Stimulated activated CD4-positive, alpha-beta T cell treated with anti-CD3 and anti-CD28 coated beads, Interleukin-1b, Interleukin-23, amount 100 ng/mL, for 24 hours (primary cell): ENCODE measurements at places on chromosomes 13 and 19.
A peak's percentile ranks its signal among the peaks of the same experiment; 100 is the strongest.

- DNase-seq = no peak
Observed at GRCh38 chr19:609004-609346, 19.3 kb downstream of the HCN2 start.

- DNase-seq = peak; percentile 33
Observed at GRCh38 chr19:37855098-37855497, 51.3 kb downstream of the WDR87 start.

- no peak for DNase-seq
Observed at GRCh38 chr13:51846756-51847155, 1.8 kb upstream of the TMEM272 start.

- DNase-seq = no peak
Observed at GRCh38 chr13:102970542-102970941, 95.7 kb downstream of the SLC10A2 start.

- DNase-seq = no peak
Observed at GRCh38 chr19:49749055-49749716, 13.9 kb downstream of the TSKS start.

DNA sequence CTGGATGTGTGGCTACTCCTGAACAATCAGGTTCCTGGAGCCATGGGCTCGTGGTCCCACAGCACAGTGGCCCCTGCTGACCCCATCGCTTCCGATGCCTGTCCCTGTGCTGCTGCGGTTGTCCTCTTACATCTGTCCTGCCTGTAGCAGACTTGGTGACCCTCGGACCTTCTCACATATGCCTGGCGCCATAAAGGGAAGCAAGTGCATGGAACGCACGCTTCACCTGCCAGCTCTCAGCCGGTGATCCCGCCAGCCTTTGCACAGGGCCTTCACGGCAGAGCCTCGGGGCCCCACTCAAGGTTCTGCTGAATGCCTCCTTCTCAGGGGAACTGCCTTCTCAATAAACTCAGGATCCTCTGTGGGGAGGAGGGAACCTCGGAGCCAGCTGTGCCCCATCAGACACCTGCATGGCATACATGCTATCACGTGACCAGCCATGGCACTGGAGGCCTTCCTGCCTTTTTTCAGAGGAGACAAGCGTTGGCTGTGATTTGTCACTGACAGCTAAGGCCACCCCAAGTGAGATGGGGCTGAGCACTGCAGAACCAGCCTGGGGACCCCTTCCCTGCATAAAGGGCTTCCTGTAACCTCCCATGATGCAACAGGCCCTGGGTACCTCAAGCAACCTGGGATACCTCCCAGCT is 24.3 kb downstream of the PEPD start:
- DNase-seq = no peak

GRCh38 chr19:37928527-37929286 is 21.7 kb downstream of the SIPA1L3 start:
- DNase-seq = no peak

DNA sequence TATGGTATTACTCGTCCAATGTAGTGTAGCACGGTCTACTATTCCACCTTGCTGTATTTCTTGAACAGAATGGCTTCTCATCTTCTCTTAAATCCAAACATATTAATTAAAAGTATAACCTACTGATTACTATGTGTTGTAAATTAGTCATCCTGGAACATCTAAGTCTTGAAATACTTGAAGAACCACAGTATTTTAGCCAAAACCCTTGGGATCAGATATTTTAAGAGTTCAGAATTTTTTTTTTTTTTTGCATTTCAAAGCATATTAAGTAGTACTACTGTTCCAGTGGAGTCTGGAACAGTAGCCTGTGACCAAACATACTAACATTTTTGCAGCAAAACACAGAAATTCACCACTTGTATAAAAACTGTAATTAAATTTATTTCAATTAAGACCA is 30.1 kb downstream of the ZC3H13 start:
- no peak for DNase-seq

GRCh38 chr13:27182844-27183497 is 11.4 kb upstream of the USP12 start:
- no peak for DNase-seq

DNA sequence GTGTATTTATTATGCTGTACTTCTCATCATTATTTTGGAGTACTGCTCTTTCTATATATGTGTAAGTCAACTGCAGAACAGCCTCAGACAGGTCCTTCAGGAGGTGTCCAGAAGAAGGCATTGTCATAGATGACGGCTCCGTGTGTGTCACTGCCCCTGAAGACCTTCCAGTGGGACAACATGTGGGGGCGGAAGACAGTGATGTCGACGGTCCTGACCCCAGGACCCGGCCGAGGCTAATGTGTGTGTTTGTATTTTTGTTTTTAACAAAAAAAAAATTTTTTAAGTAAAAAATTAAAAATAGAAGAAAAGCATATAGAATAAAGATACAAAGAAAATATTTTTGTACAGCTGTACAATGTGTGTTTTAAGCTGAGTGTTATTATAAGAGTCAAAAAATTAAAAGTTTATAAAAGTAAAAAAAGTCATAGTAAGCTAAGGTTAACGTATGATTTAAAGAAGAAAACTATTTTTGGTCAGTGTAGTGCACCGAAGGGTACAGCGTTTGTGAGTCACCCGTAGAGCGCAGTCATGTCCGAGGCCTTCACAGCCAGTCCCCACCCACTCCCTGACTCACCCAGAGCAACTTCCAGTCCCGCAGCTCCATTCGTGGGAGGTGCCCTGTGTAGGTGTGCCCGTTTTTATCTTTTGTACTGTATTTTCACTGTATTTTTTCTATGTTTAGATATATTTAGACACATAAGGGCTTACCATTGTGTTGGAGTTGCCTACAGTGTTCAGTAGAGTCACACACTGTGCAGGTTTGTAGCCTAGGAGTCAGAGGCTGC is 42.2 kb upstream of the SPACA7 start:
- no peak for DNase-seq

- DNase-seq = no peak
Observed at GRCh38 chr19:24140099-24140498, 53.1 kb downstream of the ZNF254 start.

DNA sequence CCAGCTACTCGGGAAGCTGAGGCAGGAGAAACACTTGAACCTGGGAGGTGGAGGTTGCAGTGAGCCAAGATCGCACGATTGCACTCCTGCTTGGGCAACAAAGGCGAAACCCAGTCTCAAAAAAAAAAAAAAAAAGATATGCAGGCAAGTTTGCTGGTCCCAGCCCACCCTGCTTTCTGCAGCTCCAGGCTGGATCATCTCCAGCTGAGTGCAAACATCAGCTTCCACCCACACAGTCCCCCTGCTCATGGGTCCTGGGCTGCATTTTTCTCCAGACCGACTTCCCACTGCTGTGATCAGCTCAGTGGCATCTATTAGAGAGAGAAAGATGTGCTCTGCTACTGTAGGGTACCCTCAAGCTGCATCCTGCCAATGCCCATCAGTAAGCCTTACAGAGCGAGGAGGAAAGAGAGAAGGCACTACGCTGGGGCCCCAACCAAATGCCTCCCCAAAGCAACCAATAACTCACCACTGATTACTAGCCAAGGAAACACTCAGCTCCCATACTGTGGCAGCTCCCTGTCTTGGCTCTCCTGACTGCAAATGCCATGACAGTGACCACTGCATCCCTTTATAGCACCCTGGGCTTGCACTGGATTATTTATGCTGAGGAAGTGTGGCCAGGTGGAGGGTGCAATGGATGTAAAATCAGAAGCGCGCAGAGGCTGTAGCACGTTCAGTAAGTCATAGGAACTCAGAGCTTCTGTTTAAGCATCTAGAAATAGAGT is 170.9 kb upstream of the ZNF507 start:
- DNase-seq = no peak

- no peak for DNase-seq
Observed at GRCh38 chr13:46008631-46009030, 43.9 kb downstream of the ZC3H13 start.

- DNase-seq = no peak
Observed at GRCh38 chr19:18606281-18607225, at the start of gene CRLF1. CRLF1 (minus strand) TSS chr19:18606799; CDS start chr19:18606656, 143 bp downstream.

- DNase-seq = no peak
Observed at GRCh38 chr19:29596885-29597525, 9.1 kb upstream of the POP4 start.

DNA sequence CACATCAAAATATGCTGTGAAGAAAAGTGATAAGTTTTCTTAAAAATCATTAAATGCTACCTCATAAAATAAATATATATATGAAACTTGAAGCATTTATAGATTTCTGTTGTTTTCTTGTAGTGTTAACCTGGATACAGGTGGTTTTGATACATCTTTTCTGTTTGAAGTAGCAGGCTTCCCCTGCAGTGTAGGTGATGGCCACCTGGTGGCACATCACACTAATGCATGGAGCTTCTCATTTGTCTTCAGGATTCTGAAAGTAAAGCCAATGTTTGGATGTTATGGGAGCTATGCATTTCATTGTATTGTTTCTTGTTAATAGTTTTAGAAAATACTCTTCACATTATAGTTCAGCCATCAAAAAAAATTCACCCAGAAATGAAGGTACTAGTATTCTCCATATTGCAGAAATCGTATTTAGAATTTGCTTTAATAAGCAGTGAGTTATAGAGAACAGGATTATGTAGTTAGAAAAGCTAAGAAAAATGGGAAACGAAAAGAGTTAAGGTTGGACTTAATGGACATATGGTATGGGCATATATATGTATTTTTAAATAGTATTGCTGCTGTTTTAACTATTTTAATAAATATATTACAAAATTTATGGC is 18.7 kb downstream of the GPR180 start:
- DNase-seq = no peak

- DNase-seq = no peak
Observed at GRCh38 chr19:35842666-35843272, 9.5 kb downstream of the NPHS1 start.

- no peak for DNase-seq
Observed at GRCh38 chr19:37909661-37910199, 2.7 kb downstream of the SIPA1L3 start.

DNA sequence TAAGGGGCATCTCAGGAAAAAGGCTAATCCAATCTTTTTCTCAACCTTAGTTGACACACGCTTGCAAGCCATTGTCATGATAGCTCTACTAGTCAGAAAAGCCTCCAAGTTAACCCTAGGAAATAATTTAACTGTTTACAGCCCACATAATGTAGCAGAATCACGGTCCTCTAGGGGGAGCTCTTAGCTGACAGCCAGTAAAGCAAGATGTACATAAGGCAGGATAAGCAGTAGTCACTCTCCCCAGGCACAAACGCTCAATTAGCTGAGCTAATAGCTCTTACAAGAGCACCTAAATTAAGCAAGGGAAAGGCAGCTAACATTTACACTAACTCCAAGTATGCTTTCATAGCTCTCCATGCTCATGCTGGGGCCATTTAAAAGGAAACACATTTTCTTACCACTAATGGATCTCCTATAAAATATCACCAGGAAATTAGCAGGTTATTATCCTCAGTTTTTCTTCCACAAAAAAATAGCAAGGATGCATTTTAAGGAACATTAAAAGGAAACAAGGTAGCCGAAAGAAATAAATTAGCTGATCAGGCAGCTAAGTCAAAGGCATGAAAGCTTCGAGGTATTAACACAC is 33.7 kb upstream of the ZSCAN5A start:
- DNase-seq = no peak

GRCh38 chr19:29806098-29806866 is 5.5 kb upstream of the CCNE1 start:
- no peak for DNase-seq

DNA sequence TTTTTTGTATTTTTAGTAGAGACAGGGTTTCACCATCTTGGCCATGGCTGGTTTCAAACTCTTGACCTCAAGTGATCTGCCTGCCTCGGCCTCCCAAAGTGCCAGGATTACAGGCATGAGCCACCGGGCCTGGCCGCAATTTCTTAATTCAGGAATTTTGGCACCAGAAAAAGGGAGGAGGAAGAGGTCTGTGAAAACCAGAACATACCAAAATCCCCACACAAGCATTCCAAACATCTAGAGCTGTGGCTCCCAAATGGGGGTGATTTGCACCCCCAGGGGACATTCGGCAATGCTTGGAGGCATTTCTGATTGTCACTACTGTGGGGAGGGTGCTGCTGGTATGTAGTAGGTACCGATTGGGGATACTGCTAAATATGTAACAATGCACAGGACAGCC is 40.2 kb upstream of the ABCC4 start:
- DNase-seq = no peak

DNA sequence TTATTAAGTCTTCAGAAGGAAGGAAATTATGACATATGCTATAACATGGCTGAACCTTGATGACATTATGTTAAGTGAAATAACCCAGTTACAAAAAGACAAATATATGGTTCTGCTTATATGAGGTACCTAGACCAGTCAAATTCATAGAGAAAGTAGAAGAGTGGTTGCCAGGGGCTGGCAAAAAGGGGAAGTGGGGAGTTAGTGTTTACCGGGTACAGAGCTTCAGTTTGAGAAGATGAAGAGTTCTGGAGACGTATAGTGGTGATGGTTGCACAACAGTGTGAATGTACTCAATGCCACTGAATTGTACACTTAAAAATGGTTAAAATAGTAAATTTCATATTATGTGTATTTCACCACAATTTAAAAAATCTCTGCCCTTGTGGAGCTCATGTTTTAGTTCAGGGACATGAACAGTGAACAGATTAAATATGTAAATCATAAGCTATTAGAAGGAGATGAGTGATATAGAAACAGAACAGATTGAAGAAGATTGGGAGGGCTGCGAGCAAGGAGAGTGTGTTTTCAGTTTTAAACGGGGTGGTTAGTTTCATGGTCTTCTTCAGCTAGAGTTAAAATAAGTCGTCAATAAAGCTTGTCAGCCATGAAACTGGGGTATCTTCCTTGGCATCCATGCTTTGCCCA is 355.2 kb downstream of the KCNRG start:
- DNase-seq = no peak

- DNase-seq = no peak
Observed at GRCh38 chr19:39264306-39265290, 3.6 kb upstream of the IFNL2 start.

DNA sequence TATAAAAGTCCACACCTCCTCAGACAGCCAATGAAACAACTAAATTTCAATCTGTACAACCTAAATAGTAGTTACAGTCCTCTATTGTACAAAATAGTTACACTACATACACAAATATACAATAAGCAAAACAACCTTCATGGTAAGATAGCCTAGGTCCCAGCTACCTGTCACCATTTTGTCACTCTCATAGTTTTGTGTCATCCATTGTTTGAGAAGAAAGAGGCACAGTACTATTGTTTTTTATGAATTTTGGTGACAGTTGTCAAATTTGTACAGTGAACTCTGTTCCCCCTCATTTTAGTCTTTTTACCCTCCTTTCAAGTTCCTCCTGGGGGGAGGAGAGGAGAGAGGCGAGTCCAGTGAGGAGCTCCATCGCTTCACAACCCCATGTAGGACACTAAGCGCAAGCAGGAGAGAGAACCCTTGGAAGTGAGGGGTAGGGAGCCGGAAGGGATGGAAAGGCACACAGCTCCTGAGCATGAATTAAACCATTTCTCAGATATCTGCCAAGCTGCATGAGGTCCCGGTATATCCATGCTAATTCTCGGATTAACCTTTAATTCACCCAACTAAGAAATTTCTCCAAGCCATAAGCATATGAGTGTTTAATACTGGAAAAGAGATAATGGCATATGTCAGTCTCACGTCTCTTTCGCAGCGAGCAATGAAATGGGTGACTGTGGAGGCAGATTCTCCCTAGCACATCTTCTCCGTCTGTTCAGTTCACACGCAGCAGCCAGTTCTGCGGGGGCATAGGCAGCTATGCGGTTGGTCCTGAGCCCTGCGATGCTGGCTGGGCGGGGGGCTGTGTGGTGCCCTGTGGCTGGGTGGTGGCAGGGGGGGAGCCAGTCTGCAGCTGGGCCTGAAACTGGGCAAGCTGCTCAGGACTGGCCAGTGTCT is 60.5 kb downstream of the SERP2 start:
- no peak for DNase-seq

GRCh38 chr19:52923778-52924593 is 758 bp upstream of the ZNF888 start:
- no peak for DNase-seq

GRCh38 chr19:41920882-41921576 is 7.2 kb downstream of the ERFL start:
- no peak for DNase-seq
